ENCODE measurements at places on chromosomes 12 and 14.

DNA sequence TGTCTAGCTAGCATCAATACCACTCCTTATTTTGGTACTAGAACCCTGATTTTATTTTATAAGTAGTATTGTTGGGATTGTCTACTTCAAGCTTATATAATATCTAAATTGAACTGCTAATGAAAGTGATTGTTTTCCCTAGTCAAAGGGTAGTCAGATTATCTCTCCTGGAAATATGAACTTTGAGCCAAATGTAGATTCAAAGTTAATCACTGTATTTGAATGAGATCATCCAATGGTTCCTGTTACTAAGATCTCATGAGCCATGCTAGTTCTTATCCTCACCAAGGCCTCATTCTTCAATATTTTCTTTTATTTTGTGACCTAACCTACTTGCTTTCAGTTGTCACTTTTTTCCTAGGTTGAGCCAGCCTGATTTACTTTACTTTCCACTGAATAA, 276.7 kb downstream of the RASSF9 start:
- DNase-seq: no peak

DNA sequence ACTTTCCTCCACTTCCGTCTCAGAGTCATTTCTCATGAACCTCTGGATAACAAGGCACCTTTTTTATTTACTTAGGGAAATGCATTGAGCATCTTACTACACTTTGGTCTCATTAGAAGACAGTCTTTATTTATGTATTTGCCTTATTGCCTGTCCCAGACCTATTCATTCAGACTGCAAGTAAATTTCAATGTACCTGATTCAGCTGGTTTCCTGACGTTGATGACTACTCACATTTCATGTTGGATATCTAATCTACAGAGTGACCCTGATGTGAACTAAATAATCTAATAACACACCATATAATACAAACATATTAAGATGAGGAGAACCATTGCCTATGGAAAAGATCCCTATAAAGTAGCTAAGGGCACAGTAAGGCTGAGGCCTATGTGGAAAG, 267.7 kb downstream of the SLC6A15 start:
- no peak for DNase-seq

DNA sequence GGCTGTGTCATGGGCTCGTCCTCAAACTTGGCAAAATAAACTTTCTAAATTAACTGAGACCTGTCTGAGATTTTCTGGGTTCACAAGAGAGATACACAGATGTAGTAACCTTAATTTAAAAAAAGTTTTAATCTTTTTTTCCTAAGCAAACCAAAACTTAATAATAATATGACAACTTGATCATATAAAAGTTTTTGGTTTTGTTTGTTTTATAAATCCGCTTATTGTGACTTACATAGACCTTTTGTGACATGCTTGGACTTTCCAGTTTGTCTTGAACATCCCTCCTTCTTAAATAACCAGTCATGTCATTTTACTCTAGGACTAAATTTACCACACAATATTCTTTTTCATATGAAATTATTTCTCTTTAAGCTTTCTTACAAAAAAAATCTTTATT, 8.5 kb downstream of the RDH12 start:
- DNase-seq: no peak

DNA sequence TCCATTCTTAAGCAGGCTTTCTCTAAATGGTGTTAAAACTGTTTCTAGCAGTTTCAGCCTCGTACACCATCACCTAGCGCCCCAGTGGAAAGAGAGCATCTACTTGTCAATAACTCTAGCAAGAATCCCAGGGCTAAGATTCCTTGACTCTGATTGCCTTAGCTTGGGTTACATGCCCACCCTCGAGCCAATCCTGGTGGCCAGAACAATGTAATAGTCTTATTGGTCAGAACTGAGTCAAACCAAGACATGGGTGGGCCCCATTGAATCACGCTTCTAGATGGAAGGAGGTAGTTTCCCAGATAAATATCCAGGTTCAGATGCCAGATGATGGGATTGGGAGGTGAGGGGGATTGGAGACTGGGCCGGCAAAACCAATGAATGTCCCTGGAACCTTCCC, 55.9 kb upstream of the MED13L start:
- DNase-seq: no peak

GRCh38 chr12:578748-579419, 84.4 kb downstream of the NINJ2 start:
- DNase-seq: no peak

- no peak for DNase-seq
Observed at GRCh38 chr12:15752785-15753184, 36.4 kb downstream of the EPS8 start.

DNA sequence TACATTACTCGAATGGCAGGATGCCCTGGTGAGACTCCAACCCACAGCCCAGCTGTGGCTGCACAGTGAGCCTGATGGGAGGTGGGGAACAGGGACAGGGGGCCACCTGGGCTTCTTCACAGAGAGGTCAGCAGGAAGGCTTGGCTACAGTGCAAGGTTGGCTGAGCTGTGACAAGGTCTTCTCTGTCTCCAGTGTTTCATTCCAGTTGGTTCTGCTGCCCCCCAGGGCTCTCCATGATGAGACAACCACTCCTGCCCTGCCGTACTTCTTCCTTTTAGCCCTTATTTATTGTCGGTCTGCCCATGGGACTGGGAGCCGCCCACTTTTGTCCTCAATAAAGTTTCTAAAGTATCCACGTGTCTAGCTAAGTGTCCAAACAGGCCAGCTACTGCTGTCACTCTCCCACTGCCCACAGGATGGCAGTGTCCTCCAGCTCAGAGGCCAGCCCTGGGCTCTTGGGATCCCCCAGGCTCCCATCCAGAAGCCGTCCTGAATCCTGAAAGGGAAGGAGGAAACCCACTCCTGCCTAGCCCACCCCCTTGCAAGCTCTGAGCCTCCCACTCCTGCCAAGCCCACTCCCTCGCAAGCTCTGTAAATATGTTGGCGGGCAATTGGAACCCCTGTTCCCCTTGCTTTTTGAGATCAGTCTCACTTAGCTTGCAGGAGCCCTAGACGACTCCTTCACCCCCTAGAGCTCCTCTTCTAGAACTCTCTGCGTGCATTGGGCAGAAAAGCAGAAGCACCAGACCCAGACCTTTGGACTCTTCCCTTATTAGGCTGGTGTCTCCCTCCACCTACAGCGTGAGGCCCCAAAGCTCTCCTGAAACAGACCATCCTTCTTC, 5.4 kb downstream of the C1QL4 start:
- DNase-seq: no peak

GRCh38 chr12:10721651-10722501, 1.2 kb downstream of the YBX3 start:
- DNase-seq: peak; percentile 34

GRCh38 chr14:50961605-50962221, 17.4 kb upstream of the PYGL start:
- DNase-seq: no peak

- DNase-seq: no peak
Observed at GRCh38 chr12:77343291-77343690, 277.9 kb upstream of the E2F7 start.

DNA sequence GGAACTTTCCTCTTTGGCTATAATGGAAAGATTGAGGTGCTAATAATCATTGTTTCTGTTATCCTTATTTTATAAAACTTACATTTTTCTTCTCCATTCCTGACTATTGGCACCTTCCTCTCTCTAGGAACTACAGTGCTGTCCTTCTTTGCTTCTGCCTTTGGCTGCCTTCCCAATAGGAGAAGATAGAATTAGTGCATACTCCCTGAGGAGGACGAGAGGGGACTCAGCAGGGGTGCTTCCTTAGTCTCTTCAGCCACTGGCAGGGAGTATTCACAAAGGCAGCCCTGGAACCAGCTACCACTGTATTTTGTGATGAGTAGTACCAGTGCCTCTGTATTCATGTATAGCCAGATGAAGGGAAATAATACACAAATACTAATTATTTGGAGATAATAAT, 208.5 kb downstream of the FOXG1 start:
- no peak for DNase-seq

DNA sequence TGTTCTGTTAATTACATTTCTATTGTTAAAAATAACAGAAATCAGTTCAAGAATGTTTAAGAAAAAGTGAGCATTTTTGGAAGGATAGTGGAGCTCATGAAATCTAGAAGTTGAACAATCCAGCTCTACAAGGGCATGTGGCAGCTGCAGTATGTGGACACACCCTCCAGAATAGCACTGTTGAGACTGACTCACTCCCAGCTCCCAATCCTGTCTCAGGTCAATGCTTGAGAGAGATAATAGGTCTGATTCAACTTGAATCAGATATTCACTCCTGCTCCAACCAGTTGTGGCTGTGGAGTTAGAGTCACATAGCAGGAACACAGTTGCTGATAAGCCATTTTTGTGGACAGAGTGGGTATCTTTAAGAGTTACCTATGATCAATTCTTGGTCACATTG, 113.0 kb upstream of the NTF3 start:
- no peak for DNase-seq

DNA sequence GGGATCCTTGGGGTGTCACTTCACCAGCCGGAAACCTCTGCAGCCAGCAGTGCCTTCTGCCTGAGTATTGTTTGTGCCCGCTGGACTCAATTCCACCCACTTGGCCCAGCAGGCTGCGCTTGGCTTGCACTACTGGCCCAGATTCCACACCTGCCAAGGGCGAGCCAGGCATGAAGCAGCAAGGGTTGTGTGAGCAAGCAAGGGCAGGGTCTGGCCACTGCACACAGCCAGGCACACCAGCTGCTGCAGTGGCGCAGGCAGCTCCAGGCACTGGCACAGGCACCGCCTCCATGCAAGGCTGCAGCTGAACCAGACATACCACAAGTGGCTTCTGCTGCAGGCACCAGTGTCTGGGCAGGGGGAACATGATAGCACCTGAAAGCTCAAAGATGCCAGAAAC, 99.5 kb downstream of the NUAK1 start:
- no peak for DNase-seq

DNA sequence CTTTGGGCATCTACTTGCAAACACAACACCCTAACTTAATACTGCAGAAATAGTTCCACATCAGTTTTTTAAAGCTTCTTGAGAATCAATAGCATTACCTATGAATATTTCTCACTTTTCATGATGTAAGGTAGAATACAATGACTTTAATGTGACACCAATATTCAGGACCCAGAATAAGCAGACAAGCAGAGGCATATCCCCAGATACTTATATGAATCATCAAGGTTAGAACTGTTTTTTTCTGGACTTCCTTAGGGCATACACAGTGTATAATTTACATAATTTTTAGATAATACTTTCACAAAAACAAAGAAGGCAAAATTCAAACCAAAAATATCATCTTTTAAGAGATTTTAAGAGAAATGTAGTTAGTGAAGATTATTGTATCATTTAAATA, 885.8 kb downstream of the FSCB start:
- DNase-seq: no peak

All from activated naive CD8-positive, alpha-beta T cell treated with anti-CD3 and anti-CD28 coated beads, Interleukin-2, amount 50 U/mL, for 16 hours (primary cell).